NCI-H2171 (cell line): ENCODE measurements at places on chromosomes 7 and 10.

GRCh38 chr7:25557379-25557917 lies 329.2 kb upstream of the NPVF start:
- no peak for DNase-seq

DNA sequence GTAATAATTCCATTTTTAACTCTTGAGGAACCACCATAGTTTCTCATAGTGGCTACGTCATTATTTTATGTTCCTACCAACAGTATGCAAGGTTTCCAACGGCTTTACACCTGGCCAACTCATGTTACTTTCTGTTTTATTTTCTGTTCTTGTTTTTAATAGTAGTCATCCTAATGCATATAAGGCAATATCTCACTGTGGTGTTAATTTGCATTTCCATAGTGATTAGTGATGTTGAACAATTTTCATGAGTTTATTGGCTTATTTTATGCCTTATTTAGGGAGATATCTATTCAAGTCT lies 465.5 kb upstream of the KLF6 start:
- no peak for DNase-seq

DNA sequence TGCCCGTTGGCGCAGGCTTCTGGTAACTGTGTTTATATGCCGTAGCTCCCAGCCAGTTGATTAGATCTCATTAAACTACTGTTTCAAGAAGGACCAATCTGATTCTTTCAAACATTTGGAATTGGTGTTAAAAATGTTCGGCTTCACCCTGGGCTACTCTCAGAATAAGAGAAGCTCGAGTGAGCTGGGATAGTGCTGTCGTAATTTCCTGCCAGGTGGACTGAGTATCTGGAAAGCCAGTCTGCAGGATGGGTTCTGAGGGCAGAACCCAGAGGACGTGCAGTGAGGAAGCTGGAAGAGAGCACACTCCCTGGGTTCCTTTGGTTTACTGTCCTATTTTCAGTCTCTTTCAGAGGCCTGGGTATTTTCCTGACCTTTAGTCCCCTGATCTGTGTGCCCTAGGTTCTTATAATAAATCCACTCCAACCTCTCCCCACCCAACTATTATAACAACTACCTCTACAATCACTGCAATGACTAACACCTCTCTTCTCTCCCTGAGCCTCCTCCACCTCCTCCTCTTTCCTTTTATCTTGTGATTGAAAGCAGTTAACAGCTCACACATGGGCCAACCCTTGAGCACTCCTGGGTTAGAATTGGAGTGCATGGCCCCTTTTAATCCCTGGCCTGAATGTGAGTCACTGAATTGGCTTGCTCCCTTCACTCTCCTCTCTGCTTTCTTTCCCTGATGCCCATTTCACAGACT lies 63.0 kb downstream of the AOAH start:
- DNase-seq: no peak

DNA sequence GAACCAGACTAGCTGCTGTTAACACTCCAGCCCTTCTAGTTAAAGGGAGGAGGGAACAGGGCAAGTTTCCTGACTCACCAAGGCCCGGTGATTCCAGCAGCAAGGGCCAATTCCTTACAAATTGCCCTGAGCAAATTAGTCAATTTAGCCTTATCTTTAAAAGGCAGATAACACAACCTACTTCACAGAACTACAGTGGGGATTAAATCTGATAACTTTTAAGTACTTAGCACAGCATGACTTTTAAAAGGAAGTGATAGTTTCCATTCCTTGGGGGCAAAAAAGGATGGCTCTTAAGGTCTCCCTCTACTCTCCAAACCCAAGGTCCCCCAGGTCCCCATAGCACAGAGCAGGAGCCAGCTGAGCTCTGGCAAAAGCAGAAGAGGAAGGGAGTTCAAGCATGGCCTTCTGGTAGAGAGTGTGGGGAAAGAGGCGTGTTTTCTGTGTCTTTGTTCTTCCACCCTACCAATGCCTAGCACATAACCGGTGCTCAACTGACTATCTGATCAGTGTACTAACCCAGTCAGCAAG lies 4.0 kb downstream of the CDCA7L start:
- no peak for DNase-seq

DNA sequence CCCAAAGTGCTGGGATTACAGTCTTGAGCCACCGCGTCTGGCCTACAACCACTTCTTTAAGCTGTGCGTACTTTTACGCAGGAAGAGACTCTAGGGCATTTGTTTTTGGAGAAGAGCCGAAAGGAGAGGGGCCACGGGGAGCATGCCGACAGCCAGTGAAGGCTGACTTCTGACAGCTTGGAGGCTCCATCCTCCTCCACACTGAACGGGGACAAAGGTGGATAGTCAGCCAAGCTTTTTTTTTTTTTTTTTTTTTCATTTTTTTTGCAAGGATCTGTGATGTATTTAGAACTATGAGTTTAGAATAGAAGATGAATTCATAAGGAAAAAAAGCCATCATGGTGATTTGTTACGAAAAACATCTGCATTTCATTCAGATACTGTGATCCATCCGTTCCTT lies 221.7 kb downstream of the ARHGAP21 start:
- DNase-seq: no peak

GRCh38 chr10:100498059-100498458 lies 21.6 kb downstream of the SEC31B start:
- DNase-seq: no peak

DNA sequence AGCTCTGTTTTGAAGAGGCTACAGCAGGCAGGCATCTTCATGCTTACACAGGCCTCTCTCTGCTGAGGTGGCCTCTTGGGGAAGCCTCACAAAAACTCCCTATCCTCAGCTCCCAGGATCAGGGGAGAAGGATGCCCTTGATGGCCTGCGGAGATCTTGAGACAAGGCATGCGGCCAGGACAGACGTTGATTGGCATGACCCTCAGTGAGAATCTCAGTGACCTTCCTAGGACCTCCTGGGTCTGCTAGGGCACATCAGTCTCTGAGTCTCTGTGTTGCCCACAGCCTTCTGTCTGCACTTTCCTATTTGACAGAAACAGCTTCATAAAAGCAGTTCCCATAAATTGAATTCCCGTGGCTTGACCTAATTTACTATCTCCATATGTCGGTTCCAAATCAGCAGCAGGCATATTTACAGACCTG lies 1005.8 kb upstream of the C7orf33 start:
- peak; percentile 20 for DNase-seq

DNA sequence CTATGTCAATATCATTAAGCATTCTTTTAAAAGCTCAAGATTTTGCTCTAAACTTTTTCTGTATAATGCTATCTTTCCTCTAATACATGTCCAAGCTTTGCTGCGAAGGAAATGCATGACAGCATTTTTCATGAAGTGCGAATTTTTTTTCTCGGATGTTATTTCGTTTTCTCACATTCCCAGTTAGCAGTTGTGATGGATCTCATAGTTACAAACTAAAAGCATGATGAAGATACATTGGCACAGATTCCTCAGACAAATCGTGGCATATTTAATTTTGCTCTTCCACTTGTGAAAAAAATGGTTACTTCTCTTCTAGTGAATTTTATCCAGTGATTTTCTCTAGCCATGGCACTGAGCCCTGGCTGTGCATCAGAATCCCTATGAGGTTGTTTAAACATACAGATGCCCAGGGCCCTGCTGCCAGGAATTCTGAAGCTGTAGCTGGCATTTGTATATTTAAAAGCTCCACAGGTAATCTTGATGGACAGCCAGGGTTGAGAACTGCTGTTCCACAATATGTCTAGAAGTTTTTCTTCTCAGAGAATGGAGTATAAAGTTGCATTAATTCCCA lies 299.8 kb upstream of the NEBL start:
- DNase-seq: no peak

- no peak for DNase-seq
Observed at GRCh38 chr7:114021135-114021534, 102.3 kb upstream of the PPP1R3A start.

DNA sequence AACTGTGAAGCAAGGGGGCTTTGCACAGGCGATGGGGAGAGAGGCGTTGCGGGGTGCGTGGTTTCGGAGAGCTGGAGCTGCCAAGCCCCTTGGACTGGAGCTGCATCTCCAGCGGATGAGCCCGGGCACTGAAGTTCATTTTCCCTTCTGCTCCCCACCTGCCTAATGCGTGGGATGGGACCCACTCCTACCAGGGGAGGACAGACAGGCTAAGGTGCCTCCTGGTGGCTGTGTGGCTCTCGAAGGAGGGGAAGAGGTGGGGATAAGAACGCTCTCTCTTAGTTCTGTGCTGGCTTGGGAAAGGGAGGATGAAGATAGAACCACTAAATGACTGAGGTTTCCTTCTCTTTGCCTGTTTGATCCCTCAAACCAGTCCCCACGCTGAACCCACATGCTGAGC lies 177.6 kb upstream of the PITRM1 start:
- DNase-seq: no peak

DNA sequence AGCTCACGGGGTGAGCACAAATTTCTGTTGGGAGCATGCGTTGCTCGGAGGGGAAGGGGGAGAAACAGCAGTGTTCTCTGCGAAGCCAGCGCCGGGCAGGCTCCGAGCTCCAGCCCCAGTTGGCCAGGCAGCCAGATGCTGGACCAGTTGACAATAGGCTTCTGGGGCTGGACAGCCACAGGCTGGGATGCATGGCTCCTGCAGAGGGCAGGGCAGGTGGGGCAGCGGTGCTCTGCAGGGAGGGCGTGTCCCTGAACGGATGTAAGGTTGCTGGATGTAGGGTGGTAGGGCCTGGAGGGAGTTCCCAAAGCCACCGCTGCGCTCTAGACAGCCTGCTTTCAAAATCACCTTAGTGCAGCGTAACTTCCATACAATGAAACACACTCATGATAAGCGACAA lies 574.9 kb downstream of the GLRX3 start:
- no peak for DNase-seq

DNA sequence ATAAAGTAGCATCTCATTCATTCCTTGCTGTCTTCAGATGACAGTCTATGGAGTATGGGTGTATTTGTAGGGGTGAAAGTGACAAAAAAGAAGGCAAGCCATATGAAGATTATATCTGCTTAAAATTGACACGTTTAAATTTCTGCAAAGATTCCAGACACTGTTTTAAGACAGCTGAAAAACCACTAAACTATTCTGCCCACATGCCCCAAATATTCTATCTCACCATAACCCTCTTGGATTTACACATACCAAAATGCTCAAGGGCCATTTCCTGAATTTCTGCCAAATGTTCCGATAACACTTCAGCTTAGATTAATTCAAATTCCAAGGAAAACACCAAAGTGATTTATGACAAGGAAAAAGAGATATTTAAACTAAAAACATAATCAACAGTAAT lies 99.9 kb upstream of the IL6 start:
- DNase-seq: no peak

GRCh38 chr7:150569245-150569955 lies 2.2 kb downstream of the GIMAP4 start:
- no peak for DNase-seq

GRCh38 chr10:122557516-122557915 lies 3.0 kb upstream of the DMBT1 start:
- DNase-seq: no peak

DNA sequence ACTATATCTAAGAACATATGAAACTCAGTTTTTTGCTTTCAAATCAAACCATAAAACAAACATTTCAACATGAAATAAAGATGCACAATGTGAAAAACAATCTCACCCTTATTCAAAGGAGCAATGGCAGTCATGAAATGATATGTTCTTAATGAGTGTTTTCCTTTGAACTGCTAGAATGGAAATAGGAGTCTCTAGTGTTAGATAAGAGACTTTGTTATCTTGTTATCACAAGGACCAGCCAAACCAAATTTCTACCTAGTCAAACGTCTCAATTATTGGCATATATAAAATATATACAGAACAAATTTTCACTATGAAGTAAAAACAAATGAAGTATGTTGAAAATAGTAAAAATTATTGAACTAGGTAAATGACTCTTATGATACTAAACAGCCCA lies 1.2 kb downstream of the VPS41 start:
- DNase-seq: no peak

- no peak for DNase-seq
Observed at GRCh38 chr10:33036670-33037069, 78.6 kb upstream of the ITGB1 start.

DNA sequence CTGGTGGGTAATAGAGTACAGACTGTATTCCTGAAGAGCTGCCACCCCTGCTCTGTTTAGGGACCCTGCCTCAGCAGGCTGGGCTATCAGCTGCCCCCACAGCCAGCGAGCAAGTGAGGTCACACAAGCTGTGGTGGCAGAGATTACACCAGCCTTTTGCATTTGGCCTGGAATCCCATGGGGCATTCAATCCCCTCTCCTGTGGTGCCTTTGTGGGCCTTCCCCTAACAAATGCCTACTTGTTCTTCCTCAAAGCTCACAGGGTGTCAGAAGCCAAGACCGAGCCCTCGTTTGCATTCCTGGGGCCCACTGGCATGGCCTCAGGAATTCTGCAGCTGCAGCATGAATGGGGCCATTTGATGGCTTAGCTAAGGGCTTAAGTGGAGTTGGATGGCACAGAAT lies 212.7 kb upstream of the PHYHIPL start:
- DNase-seq: no peak

DNA sequence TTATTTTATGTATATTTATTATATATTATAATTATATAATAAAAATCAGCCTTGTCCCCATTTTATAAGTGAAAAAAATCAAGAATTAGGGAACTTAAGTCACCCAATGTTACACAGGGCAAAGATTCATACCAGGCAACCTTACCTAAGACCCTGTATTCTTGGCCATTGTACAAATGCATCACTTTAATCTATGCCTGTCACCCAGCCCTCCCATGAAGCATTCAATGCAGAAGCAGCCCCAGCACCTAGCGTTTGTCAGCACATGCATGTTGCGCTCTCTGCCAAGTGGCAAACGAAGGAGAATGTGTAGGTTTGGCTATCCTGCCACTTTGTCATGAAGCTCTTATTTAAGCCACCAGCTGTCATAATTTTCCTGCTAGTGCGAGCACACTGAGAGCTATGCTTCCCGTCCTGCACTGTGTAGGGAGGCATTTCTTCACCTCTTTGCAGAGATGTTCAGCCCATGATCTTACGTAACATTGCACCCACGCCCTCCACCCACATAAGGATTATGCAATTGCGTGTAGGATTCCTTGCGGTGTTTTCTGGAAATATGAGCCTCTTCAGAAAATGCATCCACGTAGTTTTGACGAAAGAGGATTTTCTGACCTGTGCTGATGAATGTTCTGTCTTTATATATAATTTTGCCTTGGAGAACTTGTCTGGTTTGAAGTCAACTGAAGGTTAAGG lies 7.7 kb upstream of the COBL start:
- no peak for DNase-seq

- DNase-seq: no peak
Observed at GRCh38 chr10:20948686-20949327, 51.7 kb upstream of the NEBL start.

DNA sequence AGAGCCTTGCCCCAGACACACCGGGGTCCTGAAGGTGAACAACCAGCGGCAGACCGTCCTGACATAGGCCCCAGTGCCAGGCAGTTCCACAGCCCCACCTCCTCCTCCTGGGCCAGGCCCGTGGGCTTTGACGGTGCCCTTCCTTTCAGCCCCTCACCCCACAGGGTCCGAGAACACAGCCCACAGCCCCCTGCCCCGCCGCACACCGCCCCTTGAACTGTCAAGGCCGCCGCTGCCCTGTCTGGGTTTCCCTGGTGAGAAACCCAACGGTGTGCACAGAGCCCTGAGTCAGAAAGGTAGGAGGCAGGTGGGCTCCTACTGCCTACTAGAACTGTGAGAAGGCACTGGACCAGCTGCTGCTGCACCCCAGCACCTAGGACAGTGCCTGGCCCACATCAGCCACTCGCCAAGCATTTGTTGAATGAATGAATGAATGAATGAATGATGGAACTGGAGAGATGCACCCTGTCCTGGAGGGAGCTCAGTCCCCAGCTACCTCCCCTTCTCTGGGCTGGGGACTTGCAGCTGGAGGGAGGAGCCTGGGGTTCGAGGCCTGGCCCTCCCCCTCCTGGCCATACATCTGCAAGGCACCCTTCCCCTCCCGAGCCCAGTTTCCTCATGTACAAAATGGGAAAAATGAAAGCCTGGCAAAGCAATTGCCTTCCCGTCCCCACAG lies 117.9 kb downstream of the SLIT1 start:
- no peak for DNase-seq
